Hematopoietic multipotent progenitor cell treated with erythropoietin and hydrocortisone succinate and interleukin-3 and kit ligand, for 17 days (in vitro differentiated cells): ENCODE measurements at places on chromosomes 11 and 22.

GRCh38 chr22:19886605-19887255, 32.1 kb upstream of the GNB1L start:
- DNase-seq = no peak

DNA sequence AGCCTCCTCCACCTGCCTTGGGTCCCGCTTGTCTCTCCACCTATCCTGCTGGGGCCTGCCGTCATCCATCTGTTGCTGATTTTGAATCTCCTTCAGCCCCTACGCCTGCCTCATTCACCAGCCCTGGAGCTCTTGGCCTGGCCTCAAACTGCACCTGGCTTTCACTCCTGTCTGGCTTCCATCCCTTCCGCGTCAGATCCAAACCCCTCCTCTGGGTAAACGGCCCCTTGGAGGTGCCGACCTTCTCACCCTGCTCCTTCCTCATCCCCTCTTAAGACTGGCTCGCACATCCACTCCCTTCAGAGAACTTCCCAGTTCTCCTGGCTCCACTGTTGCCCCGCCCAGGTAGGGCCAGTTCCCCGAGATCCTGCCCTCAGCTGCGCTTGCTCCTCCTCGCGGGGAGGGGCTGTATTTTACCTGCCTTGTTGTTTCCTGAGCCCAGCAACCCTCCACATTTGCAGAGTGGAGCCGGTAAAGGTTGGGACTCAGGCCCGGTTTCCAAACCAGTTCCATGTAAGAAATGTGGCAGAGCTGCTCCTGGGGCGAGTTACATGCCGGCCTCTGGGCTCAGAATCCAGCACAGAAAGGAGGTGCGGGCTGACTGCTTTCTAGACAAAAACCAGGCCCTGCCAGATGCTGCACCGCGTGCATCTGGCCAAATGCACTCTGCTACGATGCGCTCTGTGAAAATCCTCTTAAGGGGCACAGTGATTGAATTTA, 13.9 kb upstream of the SHANK2 start:
- no peak for DNase-seq

DNA sequence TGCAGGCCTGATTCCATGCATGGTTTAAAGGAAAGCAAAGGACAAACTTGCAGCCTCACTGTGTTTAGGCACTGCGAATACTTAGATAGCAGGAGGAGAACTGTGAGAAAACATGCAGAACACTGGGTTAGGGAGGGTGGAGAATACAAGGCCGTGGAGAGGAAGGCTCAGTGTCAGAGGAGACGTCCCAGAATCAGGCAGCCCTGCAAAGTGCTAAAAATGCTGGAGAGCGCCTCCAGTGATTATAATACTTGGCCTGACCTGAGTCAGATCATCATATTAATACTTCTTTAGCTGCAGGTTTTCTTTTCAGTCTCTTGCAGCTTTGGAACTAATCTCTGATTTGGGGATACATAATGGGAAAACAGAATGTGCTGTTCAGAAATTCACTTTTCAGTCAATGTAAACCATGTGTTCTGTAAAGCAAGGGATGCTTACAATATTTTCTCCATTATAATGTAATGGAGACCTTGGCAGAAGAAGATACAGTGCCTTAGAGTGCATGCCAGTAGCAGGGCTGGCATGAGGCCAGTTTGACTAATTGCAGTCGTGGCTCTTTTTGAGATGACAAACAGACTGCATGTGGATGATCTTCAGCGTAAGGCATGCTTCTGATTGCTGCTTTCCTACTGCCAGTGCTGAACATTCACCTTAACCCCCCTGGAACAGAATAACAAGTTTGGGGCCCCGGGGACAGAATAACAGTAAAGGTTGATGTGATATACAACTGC, 16.8 kb downstream of the EXT2 start:
- DNase-seq = no peak

DNA sequence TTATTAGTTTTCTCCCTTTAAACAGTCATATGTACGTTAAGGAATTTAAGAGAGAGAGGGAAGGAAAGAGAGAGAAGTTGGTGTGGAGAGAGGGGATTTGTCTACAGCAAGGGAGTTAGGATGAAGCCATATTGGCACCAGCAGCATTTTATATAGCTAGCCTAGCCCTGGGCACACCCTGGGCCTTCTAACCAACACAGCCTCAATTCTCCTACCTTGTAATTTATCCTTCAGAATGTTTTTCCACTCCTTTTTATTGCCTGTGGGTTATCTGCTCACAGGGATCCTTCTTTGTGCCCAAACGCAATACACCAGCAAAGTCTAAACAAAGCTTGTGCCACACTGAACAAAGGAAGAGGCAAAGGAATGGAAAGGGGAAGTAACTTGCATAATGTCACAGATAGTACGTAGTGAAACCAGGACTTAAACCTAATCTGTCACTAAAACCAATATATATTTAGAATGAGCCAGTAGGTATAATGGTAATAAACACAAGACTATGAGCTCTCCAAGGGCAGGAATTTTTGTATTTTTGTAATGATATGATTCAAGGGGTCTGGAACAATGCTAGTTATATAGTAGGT, 613.8 kb upstream of the TENM4 start:
- DNase-seq = no peak

DNA sequence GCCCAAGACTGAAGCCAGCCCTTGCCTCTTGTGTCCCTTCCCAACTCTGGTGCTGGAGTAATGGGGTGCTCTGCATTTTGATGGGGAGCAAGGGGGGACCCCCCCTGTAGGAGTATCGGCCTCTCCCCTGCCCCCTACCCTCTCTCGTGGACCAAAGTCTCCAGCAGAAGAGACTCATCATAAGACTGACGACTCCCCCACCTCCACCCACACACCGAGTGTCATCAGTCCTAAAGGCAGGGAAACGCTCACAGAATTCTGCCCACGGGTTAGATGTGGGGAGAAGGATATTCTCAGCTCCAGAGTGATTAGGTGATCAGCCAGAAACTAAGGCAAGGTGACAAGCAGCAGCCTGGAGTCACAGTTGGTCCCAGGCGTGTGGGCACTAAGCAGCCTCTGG, 38.8 kb downstream of the PPP2R1B start:
- DNase-seq = no peak

DNA sequence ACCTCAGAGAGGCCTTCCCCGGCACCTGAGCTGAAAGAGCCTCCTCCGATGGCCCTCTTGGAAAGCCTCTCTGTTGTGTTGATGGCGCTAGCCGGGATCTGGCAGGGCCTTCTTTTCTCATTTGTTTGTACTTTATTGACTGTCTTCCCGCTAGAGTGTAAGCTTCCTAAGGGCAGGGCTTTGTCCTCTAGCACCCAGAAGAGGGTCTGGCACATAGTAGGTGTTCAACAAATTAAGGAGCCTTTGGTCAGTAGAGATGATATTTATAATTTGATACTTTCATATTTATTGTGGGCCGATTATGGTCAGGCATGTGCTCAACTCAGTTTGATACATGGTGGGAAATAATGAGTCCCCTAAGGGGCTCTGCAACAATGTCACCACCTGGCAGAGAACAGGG, 4.0 kb downstream of the ARL2 start:
- DNase-seq = no peak

- DNase-seq = no peak
These were observed 706.9 kb downstream of the METTL15 start for GRCh38 chr11:28815110-28815509.

- DNase-seq = no peak
These were observed 25.1 kb downstream of the TSG101 start for GRCh38 chr11:18501629-18502028.

DNA sequence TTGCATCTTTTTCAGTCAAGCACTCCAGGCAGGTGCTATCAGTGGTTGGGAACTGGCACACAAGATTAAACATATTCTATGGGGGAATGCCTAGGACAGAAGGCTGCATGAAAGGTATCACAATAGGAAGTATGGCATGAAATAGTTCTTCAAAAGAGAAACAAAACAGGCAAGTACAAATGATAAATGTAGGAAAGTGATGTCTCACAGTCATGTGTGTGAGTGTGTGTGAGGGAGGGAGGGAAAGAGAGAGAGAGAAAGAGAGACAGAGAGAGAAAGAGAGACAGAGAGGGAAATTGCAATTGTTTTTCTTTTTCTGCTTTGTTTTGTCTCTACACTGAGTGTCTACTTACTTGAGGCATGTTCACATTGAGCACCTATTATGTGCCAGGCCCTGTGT, 456.3 kb downstream of the MIAT start:
- no peak for DNase-seq

GRCh38 chr11:119476666-119477331, 53.8 kb upstream of the THY1 start:
- no peak for DNase-seq

DNA sequence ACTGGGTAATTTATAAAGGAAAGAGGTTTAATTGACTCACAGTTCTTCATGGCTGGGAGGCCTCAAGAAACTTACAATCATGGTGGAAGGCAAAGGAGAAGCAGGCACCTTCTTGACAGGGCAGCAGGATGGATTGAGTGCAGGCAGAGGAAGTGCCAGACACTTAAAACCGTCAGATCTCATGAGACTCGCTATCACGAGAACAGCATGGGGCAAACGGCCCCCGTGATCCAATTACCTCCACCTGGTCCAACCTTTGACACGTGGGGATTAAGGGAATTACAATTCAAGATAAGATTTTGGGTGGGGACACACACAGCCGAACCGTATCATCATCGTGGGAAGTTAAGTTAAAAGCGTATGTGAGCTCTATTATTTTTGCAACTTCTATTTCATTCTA, 71.4 kb upstream of the SYN3 start:
- no peak for DNase-seq

GRCh38 chr11:107999759-108000455, 8.8 kb upstream of the CUL5 start:
- DNase-seq = peak; percentile 44

DNA sequence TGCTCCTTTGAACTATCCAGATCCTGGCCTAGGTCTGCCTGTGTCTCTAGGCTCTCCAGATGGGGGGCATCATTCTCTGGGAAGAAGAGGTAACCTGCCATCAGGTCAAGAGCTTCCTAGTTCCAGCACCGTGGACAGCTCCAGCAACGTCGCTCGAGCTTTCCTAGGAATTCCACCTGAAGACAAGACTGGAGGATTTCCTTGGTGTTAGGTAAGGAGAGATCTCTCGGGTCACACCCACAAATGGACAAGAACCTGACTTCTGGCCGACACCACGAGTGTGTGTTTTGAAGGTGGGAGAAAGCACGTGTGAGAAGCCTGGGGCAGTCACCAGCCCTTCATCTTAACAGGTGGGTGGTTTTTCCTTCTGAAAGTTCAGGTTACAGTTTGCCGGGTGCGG, 1.2 kb downstream of the PRG3 start:
- no peak for DNase-seq

- DNase-seq = no peak
These were observed 16.5 kb upstream of the CDC42EP2 start for GRCh38 chr11:65298131-65298535.

- DNase-seq = peak; percentile 94
These were observed 64.2 kb downstream of the CACNA1I start for GRCh38 chr22:39634530-39635405.

DNA sequence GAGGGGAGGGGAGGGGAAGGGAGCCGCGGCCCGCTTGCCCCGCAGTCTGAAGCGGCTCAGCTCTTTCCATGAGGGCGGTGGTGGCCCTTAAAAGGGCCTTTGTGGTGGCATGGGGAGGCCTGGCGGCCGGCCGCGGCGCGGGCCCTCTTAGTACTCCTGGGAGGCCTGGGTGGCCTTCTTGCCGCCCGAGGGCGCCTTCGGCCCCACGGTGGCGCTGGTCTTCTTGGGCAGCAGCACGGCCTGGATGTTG, 6.9 kb downstream of the DPAGT1 start:
- peak; percentile 93 for DNase-seq

GRCh38 chr11:124536520-124536919, 6.9 kb downstream of the OR8B12 start:
- DNase-seq = no peak

GRCh38 chr11:128135451-128135850, 451.9 kb downstream of the ETS1 start:
- DNase-seq = no peak

DNA sequence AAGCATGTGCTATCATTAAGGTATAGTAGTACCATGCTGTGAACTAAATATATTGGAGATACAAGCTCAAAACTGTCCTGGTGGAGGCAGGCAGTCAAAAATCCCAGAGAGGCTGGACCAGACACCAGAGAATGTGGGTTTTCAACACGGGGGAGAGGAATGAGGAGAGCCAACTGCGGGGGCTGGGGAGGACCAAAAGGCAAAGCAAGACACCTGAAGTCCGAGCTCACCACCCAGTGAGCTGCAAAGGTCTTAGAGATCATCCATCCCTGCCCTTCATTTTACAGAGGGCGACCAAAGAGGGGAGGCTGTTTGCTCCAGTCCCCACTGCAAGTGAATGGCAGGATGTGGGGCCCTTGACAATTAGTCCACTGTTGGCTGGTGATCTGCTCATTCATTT, 10.0 kb downstream of the RIBC2 start:
- DNase-seq = no peak

GRCh38 chr11:27201454-27202302, 161.1 kb downstream of the BBOX1 start:
- peak; percentile 43 for DNase-seq

DNA sequence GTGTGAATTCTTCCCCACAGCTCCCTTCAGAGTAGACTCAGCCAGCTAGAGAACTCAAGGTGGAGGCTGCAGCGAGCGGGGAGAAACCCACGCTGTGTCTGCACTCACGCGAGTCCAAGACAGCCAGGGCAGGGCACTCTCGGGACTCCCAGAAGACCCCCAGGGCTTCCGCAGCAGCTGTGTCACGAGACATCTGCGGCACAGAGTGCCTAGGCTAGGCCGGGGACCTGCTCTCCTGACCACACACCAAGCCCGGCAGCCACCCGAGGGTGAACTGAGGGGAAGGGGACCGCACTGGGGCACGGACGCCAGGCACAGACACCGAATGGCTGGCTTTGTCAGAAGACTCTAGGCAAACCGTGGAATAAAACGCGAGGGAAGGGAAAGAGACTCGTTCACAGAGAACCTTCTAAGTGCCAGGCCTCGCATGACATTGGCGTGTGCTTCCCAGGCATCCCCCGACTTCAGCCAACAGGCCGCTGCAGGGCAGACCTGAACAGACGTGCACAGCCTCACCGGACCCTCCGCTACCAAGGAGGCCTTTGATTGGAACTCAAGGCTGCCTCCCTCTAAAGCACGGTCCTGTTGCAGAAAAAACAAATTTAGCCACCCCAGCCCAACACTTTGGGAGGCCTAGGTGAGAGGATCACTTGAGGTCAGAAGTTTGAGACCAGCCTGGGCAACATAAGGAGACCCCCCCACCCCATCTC, 18.2 kb upstream of the MOB2 start:
- DNase-seq = no peak

- DNase-seq = no peak
These were observed 22.3 kb upstream of the PHLDA2 start for GRCh38 chr11:2951231-2952110.

DNA sequence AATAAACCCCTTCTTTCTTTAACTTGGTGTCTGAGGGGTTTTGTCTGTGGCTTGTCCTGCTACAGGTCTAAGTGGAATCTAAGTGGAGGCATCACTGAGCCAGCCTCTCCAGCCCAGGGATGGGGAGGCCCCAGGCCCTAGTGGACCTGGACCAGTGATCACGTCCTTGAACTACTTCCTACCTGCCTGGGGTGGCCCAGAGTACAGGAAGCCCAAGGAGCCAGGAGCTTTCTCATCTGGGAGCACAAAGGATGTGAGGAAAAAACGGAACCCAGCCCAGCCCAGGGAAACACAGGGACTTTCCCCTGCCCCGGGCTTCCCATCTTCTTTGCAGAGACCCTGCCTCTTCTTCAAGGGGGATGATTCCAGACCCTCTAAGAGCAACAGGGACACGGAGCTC, 3.5 kb upstream of the CD5 start:
- DNase-seq = no peak
